Activated T-helper 1 cell treated with Interleukin-2 at 50 U/mL for 16 hours (primary cell): ENCODE measurements at places on chromosomes 1 and 21.

DNA sequence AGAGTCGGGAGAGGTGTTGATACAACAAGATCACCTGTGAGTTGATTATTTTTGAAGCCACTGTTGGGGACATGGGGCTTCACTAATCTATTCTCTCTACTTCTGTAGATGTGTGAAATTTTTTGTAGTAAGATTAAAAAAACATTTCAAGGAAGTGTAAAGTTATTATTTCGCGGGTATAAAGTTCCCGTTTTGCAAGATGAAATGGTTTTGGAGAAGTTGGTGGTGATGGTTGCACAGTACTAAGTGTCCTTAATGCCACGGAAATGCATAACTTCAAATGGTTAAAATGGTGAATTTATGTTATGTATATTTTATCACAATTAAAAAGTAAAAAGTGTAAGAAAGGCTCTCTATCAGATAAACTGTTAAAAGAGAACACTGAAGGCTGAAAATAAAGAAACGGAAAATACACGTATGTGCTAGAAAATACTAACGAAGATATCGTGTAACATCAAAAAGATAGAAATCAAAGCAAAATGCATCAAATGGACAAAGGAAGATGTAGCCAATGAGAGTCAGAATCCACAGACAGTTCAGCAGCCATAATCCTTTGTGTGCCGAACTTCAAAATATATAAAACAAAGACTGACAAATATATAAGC is 2.9 kb upstream of the ITGB2 start:
- no peak for DNase-seq

GRCh38 chr1:31398246-31398645 is 14.8 kb upstream of the SERINC2 start:
- no peak for DNase-seq

- DNase-seq: no peak
Observed at GRCh38 chr1:186531561-186532165, 70.7 kb upstream of the PDC start.

GRCh38 chr1:87583459-87583858 is 254.8 kb downstream of the LMO4 start:
- no peak for DNase-seq

DNA sequence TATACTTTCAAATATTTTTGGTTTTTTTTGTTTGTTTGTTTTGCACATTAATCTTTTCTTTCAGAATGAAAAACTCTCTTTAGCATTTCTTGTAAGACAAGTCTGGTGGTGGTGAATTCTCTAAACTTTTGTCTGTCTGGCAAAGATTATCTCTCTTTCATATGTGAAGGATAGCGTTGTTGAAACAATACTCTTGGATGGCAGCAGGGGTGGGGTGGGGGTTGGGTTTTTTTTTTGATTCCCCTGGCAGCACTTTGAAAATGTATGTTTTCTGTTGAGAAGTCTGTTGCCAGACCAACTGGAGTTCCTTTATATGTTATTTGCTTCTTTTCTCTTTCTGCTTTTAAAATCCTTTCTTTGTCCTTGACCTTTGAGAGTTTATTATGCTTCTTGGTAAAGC is 160.2 kb downstream of the VAV3 start:
- no peak for DNase-seq

- DNase-seq: no peak
Observed at GRCh38 chr1:15974855-15975254, 1.0 kb downstream of the ZBTB17 start.

DNA sequence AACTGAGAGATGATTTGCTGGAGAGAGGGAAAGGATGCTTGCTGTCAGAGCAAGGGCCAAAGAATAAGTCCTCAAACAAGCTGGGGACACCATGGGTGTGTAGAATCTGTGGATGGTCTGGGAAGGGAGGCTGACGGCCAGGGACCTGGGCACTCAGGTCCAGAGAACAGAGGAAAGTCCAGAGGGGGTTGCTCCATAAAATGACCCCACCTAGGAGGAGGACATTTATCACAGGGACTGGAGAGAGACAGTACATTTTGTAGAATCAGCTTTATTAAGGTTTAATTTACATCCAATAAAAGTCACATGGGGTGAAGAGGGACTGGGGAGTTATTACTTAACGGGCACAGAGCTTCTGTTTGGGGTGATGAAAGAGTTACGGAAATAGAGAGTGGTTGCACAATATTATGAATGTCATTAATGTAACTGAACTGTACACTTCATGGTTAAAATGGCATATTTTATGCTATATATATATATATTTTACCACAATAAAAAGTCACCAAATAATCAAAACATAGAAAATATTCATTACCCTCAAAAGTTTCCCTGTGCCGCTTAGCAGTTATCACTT is 73.0 kb upstream of the ABCD3 start:
- DNase-seq: no peak

DNA sequence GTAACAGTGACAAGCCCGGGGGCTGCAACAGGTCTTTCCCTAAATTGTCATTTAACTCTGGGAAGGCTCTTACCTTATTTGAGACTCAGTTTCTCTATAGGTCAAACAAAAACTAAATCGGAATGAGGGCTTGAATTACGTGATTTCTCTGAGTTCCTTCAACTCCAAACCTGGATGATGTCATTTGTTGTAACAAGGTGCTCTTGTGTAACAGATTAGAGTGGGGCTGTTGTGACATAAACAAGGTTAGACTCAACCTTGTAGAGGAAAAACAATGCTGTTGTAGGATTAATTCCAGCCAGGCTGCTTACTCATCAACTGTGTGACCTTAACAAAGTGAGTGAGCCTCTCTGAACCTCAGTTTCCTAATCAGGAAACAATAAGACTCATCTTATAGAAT is 74.4 kb downstream of the SUSD4 start:
- DNase-seq: no peak

DNA sequence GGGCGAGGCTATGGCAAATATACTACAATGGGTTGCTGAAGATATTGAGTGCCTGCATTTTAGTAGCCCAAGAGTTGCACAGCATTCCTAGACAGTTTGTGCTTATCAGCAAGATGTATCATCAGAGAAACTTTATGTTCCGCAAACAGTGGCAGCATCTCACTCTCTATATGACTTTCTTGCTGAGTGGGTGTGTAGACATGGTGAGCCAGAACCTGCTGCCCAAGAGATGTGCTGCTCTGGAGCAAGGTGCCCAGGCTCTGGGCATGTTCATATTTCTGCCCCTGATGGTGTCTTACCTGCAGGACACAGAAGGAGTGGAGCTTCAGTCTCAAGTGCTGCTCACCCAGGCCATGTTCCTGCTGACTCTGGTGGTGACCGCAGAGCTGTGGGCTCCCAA is 8.2 kb upstream of the RGSL1 start:
- no peak for DNase-seq

DNA sequence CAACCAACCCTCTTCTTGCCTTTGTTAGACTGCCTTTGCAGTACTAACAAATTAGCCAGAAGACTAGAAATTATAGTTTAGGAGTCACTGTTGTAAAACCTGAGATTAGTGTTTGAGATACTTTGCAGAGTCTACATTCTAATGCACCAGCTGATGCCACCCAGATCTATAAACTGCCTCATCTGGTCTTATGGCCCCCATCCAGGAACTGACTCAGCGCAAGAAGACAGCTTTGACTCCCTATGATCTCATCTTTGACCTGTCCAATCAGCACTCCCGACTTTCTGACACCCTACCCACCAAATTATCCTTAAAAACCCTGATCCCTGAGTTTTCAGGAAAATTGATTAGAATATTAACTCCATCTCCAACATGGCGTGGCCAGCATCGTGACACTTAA is 334.6 kb downstream of the RGS7 start:
- no peak for DNase-seq

GRCh38 chr1:207828046-207828445 is 76.2 kb downstream of the CD46 start:
- DNase-seq: no peak

DNA sequence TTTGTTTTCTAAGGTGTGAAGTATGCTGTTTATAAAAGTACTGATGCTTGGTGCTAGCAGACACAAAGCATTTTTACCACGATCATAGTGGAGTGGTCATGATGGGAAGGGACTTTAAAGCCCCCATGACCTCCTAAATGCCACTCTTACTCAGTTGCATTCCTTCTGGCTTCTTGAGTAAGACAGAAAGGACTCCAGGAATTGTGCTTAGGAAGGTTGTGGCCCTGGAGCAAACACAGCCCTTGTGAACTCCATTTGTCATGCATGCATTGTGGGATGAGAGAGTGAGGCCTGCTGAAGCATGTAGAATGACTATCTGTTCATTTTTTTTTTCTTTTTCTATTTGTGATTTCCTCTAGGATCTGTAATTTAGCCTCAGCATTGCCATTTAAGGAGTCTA is 34.2 kb downstream of the AK5 start:
- no peak for DNase-seq

DNA sequence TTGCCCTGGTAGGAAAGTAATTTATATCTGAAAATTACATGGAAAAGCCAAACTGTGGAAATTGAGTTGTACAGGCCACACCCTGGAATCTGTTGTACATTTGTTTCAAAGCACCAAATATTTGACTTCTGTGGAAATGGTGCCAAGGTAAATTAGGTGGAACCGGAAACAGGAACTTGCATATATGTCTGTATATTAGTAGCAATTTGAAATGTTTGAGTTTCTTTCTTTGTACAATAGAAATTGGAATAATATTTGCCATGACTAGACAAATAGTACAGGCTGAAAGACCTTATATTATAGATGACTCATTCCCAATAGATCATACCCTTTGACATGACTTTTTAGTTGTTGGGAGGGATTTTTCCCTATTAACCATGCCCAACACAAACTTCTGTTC is 10.5 kb upstream of the TAF1A start:
- DNase-seq: no peak

GRCh38 chr1:231885209-231885854 is 258.7 kb downstream of the DISC1 start:
- DNase-seq: no peak

- DNase-seq: no peak
Observed at GRCh38 chr21:44752671-44753235, 41.4 kb upstream of the TSPEAR start.

DNA sequence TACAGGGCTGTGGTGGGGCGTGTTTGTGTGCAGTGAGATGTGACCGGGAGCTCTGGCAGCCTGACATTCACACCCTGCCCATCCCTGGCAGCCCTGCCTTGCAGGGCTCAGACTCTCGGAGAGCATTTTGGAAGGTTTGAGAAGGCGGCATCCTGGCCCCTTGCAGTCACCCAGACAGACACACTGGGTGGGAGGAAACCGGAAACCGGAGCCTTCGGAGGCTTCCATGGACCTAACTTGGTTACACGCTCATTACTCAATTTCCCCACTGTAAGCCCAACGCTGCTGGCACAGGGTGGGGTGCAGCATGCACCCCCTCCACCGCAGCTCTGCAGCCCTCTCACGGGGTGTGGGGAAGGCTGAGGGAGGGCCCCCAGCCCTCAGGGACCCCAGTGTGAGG is 22.2 kb upstream of the RSPO1 start:
- DNase-seq: no peak

- no peak for DNase-seq
Observed at GRCh38 chr1:240190881-240191401, 99.3 kb downstream of the FMN2 start.

DNA sequence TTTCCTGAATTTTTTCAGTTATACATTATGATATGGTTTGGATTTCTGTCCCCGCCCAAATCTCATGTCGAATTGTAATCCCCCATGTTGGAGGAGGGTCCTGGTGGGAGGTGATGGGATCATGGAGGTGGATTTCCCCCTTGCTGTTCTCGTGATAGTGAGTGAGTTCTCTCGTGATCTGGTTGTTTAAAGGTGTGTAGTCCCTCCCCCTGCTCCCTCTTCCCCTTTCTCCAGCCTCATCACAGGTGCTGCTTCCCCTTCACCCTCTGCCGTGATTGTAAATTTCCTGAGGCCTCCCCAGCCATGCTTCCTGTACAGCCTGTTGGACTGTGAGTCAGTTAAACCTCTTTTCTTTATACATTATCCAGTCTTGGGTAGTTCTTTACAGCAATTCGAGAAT is 93.2 kb upstream of the HNRNPU start:
- DNase-seq: no peak

DNA sequence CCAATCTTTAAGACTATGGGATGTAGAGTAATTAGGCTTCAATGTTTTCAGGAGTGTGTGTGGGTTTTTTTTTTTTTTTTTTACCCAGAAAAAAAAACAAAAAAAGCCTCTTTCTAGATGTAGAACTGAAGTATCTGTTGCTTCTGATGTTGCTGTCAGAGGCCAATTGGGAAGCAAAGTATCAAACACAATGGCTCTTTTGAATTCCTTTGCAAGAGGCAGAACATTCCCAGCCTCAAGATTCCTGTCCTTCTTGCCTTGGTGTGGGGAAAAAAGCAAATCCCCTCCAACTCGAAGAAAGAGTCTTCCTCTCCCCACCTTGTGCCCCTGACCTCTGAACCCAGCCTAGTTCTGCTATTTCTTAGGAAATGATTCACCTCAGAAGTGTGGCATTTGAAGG is 55.4 kb upstream of the LMO4 start:
- DNase-seq: no peak

DNA sequence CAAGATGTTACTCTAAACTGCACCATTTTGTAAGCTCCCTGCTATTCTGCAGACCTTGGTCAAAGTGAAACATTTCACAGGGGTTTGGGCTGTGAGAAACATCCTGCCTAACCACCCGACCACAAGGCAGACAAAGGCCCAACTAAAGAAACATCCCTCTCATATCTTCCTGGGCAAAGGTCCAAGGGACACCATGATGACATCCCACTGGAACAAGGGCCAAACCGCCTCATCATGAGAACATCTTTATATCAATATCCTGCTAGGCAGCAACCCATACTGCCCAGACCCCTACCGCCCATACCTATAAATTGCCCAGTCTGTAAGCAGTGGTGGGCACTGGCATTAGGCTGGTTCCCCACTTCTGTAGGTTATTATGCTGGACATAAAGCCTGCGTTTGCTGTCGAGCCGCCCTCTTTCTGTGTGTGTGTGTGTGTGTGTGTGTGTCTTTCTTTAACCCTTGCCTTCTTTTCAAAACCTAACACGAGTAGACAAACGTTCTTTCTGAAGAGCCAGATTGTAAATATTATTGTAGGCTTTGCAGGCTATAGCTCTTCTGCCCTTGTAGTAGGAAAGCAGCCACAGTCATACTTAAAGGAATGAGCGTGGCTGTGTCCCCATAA is 1.0 kb upstream of the PPIE start:
- DNase-seq: no peak
